Panc1 (cell line): ENCODE measurements at places on chromosomes 12 and 14. TPM values are rescaled to one million over a fixed set of nuclear protein-coding genes. Genes with fewer than 3 reads are reported as not detected.

DNA sequence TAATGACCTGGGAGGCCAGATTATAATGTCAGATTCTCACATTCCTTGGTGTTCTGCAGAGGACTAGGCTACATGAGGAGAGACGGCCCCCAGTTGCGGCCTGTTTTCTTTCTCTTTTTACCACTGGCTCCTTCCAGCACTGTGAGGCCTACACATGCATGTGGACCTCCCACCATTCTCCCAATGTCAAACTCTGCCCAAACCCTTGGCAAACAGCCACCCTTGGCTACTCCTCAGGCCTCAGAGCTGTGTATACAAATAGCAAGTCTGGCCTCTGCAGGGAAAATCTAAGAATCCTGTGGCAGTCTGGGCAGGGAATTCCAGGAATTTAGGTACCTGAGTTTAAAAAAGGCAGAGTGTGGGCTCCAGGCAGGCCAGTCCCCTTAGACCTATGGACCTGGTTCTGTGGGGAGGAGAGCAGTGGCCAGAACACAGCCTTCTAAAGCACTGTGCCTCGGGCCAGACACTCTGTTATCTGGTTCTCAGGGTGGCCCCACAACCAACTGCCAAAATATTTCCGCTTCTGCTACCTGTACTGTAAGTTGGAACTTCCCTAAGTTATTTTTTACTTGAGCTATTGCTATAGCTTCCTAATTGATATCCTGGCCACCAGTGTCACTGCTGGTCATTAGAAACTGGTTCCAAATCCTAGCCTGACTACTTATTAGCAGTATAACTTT lies 19.9 kb upstream of the NEDD1 start:
- no peak for DNase-seq

Gene MANSC4
- not detected for total RNA-seq

DNA sequence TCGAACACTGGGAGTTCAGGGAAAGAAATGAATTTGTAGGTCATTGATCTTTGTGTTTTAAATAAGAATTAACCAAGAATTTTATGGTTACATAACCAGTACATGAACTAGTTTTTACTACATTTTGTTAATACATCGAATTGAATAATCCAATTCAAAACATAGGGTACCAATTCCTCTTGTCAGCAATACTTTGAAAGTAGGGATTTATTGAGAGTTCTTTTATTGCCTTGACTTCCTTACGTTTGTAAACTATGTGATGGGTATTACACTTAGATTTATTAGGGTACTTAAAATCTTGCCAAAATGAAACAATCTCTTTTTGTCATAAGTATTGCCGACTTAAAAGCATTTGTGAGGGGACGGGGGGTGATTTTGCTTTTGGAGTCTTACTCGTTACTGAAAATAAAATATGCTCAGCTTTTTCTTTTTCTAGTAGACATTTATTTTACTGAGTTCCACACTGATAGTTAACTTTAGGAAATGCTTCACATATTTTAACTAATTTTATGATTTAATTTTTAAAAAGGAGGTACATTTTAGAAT lies 22.4 kb downstream of the SOCS2 start:
- DNase-seq = no peak

- no peak for DNase-seq
Measured at GRCh38 chr12:75568801-75569200, 57.4 kb upstream of the KRR1 start.

DNA sequence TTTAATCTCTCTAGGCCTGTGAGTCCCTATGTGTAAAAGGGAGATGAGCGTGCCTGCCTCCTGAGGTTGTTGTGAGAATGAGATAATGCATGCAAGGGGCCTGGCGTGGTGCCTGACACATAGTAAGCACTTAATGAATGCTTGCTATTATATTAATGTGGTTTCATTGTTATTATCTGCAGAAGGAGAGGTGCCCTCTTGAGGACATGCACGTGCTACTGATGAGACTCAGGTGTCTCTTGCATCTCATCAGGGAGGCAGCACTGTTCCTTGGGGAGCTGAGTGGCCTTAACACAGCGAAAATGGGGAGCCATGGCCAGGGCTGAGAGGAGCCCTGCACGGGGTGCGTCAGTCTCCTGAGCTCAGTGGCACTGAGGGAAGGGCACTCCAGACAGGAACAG lies 29.9 kb upstream of the BCDIN3D start:
- no peak for DNase-seq

Gene CIDEB
- 0.18 TPM for total RNA-seq

GRCh38 chr14:98543074-98543473 lies 728.9 kb downstream of the BCL11B start:
- DNase-seq = no peak

- no peak for DNase-seq
Measured at GRCh38 chr12:58922849-58923248, 2.5 kb upstream of the LRIG3 start.

DNA sequence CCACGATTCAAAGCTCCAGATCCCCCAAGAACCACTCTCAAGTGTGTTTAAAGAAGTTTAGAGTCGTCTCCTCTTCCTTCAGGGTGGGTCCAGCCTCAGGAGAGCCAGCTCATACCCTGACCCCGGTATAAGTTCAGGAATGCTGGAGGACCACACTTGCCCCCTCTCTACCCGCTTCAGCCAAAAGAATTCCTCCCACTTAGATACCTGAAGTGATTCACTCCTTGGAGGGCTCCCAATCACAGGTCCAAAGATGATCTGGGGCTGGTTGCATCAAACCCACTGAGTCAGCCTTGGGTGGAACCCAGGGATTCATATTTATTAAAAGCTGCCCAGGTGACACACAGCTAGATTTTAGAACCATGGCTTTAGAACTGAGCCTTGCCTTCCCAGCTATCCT lies 133.5 kb upstream of the PARP11 start:
- DNase-seq = no peak

GRCh38 chr12:87253157-87253556 lies 776.0 kb downstream of the C12orf50 start:
- DNase-seq = no peak

DNA sequence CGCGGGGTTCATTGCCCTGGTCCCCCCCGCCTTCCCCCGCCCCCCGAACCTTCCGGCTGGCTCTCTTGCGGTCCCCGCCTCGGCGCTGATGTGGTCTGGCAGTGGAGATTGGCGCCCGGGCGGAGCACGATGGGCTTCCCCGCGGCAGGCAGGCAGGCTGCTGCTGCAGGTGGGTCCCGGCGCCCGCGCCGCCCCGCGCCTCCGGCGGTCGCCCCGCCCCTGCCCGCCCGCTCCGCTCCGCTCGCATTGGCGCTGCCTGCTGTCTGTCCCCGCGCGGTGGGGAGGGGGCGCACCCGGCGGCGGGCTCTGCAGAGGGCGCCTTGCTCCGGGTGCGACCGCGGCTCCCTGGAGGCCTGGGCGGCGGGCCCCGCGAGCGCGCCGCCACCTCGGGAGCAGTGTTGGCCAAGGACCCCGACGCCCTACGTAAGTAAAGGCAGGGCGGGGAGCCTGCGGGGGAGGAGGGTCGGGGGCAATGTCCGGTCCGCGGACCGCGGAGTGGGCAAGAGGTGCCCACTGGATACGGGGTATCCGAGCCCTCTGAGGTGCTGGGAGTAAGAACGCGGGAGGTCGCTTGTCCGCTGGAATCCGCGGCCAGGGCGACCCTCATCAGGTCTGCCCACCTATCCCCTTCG lies at the start of gene AKAP5:
AKAP5 (plus strand) TSS at position 309 of the 632 bp plus-strand sequence. CDS start 2,896 bp downstream, outside the sequence.
- no peak for DNase-seq

DNA sequence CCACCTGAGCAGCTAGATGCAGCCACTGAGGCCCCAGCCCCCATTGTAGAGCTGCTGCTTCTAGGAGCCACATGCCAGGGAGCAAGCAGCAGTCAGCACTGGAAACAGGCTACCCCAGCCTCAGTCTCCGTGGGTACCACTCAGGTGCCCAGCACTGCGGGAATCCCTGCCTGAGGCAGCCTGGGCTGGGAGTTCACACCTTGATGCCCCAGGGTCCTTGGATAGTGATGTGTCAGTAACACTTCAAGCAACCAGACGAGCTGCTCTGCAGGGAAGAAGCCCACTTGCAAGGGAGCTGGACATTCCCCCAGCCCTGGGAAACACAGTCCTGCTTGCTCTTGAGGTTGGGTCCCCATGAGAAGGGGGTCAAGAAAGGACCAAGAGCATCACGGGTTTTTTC lies 90.7 kb downstream of the ZFP36L1 start:
- no peak for DNase-seq

- no peak for DNase-seq
Measured at GRCh38 chr12:129494260-129494659, 409.6 kb downstream of the TMEM132D start.

- no peak for DNase-seq
Measured at GRCh38 chr12:64631197-64631596, 20.9 kb downstream of the RASSF3 start.

DNA sequence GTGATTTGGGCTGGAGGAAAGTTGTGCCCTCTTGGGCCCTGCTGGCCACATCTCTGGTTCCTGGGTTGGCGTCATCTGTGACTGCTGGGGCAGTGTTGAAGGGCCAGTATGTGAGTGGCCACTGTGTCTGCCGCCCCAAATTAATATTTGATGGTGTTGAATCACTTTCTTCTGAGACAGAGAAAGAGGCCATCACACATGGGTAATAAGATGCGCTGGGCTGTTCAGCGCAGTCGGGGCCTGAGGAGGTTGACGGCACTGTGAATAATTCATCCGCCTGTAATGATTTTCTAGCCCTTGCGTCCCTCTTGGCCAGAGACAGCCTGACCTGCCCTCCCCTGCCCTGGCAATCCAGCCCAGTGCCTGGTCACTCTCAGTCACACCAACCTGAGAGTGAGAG lies 56.2 kb upstream of the BEGAIN start:
- no peak for DNase-seq

Gene FAM90A1
- not detected for total RNA-seq

GRCh38 chr14:99522457-99522891 lies 41.3 kb downstream of the CCNK start:
- DNase-seq = no peak

DNA sequence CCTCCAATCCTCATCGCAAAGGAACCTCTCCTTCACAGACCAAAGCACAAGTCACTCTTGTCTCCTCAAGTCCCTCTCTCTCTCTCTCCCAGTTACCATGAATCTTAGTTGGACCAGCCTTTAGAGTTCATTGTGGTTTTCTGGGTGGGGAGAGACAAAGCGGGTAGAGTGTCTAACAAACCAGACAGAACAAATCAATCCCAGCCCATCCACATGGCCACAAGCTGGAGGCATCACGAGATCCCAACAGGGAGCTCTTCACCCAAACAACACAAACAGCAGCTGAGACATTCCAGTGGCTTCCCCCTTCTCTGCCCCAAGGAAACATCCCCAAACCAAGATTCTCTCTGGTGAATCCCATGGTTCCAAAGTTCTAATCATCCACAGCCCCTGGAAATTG lies 22.4 kb downstream of the ACTN1 start:
- no peak for DNase-seq

Gene TBC1D30
- total RNA-seq = 8.9 TPM

Gene KRT7
- total RNA-seq = 16.8 TPM

DNA sequence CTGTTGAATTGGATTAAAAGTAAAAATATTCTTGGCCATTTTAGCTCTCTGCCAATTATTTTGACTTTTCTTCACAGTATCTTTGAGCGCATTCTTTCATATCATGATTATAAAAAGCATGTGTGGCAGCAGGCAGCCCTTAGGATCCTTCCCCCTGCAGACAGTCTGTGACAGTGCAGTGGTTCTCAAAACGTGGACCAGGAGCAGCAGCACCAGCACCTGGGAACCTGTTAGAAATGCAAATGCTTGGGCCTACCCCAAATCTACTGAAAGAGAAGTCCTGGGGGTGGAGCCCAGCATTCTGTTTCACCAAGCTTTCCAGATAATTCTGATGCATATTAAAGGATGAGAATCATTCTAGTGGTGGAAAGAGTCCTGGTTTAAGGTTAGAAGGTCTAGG lies 155.6 kb downstream of the MON2 start:
- DNase-seq = no peak

GRCh38 chr14:73014105-73014504 lies 12.8 kb downstream of the ZFYVE1 start:
- no peak for DNase-seq

Gene BATF
- not detected for total RNA-seq

Gene CFL2
- 79.7 TPM for total RNA-seq

Gene MYBPC1
- total RNA-seq = not detected

Gene GLIPR1L1
- not detected for total RNA-seq

DNA sequence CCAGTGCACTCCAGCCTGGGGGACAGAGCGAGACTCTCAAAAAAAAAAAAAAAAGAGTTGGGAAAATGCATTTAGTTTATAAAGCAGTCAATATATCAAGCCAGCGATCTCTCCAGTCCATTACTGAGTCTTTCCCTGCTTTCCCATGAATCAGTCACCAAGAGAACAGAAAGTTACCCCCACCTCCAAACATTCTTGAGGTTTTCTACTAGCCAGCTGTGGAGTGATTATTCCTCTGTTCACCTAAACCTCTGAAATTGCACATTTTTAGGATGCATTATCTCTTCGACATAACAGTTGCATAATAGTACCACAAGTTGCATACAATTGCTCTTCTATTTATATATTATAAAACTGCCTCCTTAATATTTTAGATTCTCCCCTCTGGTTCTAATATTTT lies 134.8 kb upstream of the DIO3 start:
- DNase-seq = no peak

Gene INSM2
- not detected for total RNA-seq
